ENCODE measurements at places on chromosomes 1 and 21. TPM values are rescaled to one million over a fixed set of nuclear protein-coding genes. Genes with fewer than 3 reads are reported as not detected.

GRCh38 chr1:11629184-11630016, 24.8 kb downstream of the FBXO2 start:
- DNase-seq, result no peak

GRCh38 chr21:26169061-26169610, 1.4 kb downstream of the APP start:
- peak; percentile 42 for DNase-seq

GRCh38 chr1:173038875-173039554, 11.7 kb downstream of the TNFSF18 start:
- DNase-seq, result no peak

DNA sequence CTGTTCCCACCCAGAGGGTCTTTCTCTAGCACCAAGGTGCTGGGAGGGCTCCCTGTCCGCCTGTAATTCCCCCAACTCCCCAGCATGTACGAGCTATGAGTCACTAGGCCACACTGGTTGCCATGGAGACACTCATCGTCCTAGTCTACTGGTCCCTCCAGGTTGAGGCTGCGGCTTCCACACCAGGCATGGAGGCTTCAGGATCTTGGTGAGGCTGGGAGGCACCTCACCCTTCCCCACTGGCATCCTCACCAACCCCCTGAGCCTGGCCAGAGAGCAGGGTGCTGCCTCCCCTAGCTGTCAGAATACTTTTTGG, 75.6 kb upstream of the KAZN start:
- DNase-seq, result no peak

DNA sequence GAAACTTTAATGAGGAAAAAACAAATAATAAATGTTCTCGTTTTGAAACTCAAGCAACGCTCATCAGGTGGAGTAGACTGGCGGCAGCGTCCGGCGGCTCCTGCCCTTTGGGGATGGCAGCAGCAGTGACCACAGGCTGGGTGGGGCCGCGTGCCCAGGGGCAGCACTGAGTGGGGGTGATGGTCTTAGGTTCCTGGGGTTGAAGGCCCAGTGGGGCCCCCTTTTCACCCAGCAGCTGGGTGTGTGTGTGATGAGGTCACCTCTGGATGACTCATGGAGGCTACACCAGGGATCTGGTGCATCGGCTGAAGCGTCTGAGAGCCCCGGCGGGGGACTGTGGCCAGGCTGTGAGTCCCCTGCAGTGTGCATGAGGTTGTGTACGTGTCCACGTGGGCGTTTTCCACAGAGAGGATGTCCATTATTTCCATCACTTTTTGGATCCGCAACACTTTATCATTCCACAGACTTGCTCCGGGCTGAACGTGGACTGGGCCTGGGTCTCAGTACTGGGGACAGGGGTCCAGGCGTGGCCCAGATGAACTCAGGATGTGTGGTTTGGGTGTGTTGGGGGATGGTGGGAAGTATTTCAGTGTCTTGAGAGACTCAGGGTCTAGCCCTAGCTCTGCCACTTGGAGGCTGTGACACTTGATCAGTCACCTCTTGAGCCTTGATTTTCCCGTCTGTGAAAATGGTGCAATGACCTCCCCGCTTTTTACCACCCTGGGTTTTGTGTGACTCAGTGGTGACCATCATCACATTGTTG, 25.6 kb downstream of the LDLRAP1 start:
- no peak for DNase-seq

GRCh38 chr1:210702506-210702905, 373.8 kb downstream of the HHAT start:
- no peak for DNase-seq

- DNase-seq, result no peak
Observed at GRCh38 chr1:213330281-213330680, 279.2 kb downstream of the RPS6KC1 start.

GRCh38 chr1:211641044-211641800, 34.2 kb downstream of the NEK2 start:
- no peak for DNase-seq

DNA sequence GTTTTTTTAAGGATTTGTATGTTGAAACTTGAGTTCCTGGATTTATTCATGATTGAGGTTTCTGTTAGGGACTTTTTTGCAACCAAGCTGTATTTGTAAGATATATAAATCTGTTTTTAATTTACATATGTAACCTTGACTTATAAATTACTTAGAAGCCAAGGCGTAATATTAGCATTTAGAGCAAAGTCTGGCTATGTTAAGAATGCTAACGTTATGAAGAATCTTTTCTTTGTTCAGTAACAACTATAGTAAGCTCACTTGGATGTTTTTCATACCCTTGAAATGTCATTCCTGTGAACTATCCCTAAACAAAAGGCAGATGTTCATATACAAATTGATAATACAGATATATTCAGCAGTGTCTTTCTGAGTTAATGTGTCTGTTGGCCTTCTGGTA, 155.3 kb downstream of the MAGI3 start:
- DNase-seq, result no peak

DNA sequence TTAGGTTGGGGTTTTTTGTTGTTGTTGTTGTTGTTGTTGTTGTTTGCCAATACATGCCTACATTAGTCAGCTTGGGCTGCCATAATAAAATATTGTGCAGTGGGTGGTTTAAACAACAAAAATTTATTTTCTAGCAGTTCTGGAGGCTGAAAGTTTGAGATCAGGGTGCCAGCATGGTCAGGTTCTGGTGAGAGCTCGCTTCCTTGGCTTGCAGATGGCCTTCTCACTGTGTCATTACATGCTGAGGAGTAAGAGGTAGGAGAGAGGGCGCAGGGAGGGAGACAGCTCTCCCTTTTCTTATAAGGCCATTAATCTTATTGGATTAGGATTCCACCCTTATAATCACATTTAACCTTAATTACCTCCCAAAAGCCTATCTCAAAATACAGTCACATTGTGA, 52.7 kb downstream of the DIRAS3 start:
- no peak for DNase-seq

- no peak for DNase-seq
Observed at GRCh38 chr1:117674521-117675400, 68.9 kb downstream of the TENT5C start.

DNA sequence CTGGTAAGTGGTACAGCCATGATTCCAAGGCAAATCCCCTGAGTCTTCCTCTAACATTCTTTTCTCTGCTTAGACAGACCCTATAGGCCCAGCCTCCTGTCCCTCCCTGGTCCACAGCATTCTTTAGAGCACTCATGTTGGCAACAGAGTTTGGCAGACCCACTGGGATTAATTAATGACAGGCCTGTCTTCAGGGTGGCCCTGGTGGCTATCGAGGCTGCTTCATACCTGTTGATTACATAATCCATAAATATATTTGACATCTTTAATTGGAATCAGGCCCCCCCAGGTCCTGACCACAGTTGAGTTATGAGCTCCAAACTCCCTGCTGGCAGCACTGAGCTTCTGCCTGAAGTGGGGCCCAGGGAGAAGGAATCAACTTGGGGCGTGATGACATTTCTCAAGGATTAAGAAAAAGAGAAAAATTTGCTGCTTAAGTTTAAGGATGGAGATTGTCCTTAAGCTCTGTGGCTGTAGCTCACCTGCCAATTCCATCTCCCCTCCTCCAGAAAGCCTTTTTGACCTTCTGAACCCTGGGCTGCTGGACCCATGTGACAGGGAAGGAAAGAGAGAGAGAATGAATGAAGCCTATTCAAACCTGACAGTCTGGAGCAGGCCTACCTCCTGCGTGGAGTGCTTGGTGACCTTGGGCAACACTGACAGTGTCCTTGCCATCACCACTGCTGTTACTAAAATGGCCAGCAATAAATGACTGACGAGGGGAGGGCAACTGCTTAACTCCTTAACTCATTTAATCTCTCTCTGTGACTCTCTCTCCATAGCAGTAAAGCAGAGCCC, 156.6 kb downstream of the TRABD2B start:
- no peak for DNase-seq

GRCh38 chr1:109167001-109167506, 46.7 kb upstream of the SARS1 start:
- no peak for DNase-seq

DNA sequence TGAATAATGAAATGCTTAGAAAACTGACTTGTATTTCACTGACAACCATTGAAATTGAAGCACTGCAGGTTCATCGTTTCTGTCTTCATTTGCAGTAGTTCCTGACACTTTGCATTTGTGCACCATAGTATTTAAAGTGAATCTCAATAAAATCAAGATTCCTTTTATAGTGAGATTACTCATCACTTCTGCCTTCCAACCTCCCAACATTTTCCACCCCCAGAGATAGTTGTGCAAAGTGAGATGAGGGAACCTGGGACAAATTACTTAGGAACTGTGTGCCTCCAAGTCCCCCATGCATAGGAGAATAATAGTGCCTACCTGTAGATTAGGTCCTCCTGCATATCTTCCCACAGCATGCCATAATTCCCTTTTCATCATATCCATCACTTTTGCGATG, 114.9 kb upstream of the DPT start:
- DNase-seq, result no peak

The ADAMTS4 gene
- 4.4 TPM for total RNA-seq

The DENND2D gene
- 23.9 TPM for total RNA-seq

The NBL1 gene
- total RNA-seq, result 59.3 TPM

The RIPPLY3 gene
- not detected for total RNA-seq

The PLA2G2C gene
- total RNA-seq, result not detected

The ZFYVE9 gene
- total RNA-seq, result 73.5 TPM

The PDC gene
- not detected for total RNA-seq

The LCE1C gene
- total RNA-seq, result not detected

The KIF26B gene
- total RNA-seq, result 12.2 TPM

The LIPI gene
- total RNA-seq, result not detected

All from urinary bladder (tissue), 4 donors.